Omental fat pad (tissue), 4 donors: ENCODE measurements at places on chromosomes 5 and 9. TPM values are rescaled to one million over a fixed set of nuclear protein-coding genes. Genes with fewer than 3 reads are reported as not detected.

Gene FAXDC2
- total RNA-seq: 57.2 TPM

Gene GNG10
- total RNA-seq: 107 TPM

Gene TMEM8B
- total RNA-seq: 3.7 TPM

Gene ADAMTS2
- total RNA-seq: 54.0 TPM

Gene FGF10
- 22.5 TPM for total RNA-seq

Gene STPG3
- 0.56 TPM for total RNA-seq

Gene PCDHB3
- 4.4 TPM for total RNA-seq

Gene SLC4A9
- total RNA-seq: not detected

Gene DMRTA1
- total RNA-seq: 4.1 TPM

Gene RNF183
- not detected for total RNA-seq

Gene TOR4A
- total RNA-seq: 13.1 TPM

Gene GABRG2
- not detected for total RNA-seq

Gene GABBR2
- total RNA-seq: not detected

Gene GARIN3
- total RNA-seq: not detected

Gene PCDHB13
- 3.6 TPM for total RNA-seq

Gene OCLN
- 7.4 TPM for total RNA-seq

Gene ENC1
- 22.1 TPM for total RNA-seq

Gene CBY3
- not detected for total RNA-seq

Gene FOXD1
- not detected for total RNA-seq

Gene NUTM2G
- total RNA-seq: not detected

Gene NPR3
- 11.8 TPM for total RNA-seq

Gene CAVIN4
- total RNA-seq: 0.24 TPM

Gene NADK2
- total RNA-seq: 13.2 TPM

Gene SREK1
- 54.5 TPM for total RNA-seq

Gene CCDC192
- not detected for total RNA-seq

Gene ANKRD31
- 0.12 TPM for total RNA-seq

Gene RABEPK
- total RNA-seq: 19.9 TPM

Gene SNCB
- not detected for total RNA-seq

Gene PCDHA9
- total RNA-seq: not detected

Gene GM2A
- total RNA-seq: 28.2 TPM

Gene SLC36A3
- not detected for total RNA-seq

Gene CCDC112
- 2.6 TPM for total RNA-seq
